Fibroblast of lung (primary cell): ENCODE measurements at places on chromosomes 16 and 17. TPM values are rescaled to one million over a fixed set of nuclear protein-coding genes. Genes with fewer than 3 reads are reported as not detected.

DNA sequence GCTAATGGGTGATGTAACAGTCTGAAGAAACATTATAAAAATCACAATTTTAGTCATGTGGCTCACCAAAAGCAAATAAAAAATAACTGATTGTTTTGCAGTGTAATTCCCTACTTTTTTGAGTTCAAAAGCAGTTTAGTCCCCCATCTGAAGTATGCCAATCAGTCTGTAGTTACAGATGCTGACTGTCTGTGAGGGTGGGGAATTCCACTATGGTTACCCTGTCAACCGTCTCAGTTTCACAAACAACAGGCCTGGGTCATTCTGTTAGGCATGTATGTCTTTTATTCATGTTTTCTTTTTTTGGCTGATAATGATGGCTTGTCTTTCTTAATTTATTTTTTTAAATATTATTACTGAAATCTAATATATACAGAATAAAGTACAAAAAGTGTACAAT, 69.3 kb downstream of the STXBP4 start:
- DNase-seq = no peak

DNA sequence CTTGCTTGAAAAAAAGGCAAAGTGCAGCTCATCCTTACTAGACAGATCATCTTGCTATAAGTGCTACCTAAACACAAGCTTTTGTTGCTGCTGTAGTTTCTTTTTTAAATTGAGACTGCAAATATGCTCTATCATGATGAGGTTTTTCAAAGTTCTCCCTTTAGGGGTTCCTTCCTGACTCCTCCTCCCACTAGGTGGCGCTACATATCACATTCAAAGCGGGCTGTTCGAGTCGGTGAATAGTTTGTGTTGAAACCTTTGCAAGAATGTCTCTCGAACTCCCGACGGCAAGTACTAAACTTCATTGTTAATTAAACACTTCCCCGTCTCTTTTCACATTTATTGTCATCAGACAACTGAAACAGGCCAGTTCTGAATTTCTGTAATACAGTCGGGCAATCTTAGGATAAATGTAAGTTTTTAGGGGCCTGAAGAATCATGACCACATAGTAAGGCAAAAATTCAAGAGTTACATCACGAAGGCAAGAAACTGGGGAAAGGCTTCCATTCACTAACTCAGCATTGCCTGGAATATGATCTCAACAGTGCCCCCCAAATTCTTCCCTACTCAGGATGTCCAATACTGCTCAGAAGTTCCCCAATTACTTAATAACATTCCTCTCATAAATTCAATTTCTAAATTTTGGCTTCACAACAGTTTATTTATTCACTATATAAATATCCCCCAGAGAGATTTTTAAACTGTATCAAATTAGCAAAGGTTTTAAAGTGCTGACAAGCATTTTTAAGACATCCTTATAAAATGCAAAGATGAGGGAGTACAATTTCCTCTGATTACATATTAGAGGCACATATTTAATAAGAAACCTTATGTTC, 6.7 kb downstream of the HS3ST3A1 start:
- peak; percentile 94 for DNase-seq

GRCh38 chr17:81035521-81036196, 708 bp downstream of the BAIAP2 start:
- DNase-seq = peak; percentile 37

GRCh38 chr16:79598063-79598347, 2.5 kb downstream of the MAF start:
- no peak for DNase-seq

DNA sequence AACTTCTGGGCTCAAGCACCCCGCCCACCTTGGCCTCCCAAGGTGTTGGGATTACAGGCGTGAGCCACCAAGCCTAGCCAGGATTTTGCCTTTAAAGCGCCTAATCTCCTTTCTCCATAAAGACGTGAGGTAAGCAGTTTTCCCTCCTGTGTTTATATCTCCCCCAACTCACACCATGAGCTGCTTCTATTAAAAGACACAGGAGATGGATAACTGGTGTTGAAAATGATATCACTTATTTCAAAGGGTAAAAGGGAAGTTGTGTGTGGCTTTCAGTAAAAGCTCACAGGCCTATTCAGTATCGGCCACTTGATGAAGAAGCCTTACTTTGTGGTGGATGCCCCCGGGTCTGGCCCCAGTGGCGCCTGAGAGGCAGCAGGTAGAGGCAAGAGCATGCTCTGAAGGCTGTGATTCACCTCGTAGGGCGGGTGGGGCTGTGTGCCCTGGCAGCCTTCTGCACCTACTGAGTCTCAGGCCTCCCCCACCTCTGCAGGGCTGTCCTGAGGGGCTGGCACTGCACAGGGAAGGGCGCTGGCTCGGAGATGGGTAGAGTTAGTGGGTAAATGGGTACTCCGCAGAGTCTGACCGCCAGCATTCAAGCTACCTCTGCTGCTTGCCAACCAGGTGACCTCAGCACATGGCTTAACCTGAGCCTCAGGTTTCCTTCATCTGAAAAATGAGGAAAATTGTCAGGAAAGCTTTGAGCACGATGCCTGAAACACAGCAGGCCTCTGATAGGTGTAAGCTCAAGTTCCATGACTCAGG, 146.8 kb downstream of the CLEC16A start:
- no peak for DNase-seq

GRCh38 chr17:36034127-36034526, 16.4 kb upstream of the CCL23 start:
- DNase-seq = no peak

- DNase-seq = no peak
Measured at GRCh38 chr16:64449506-64449905, 672.4 kb downstream of the CDH11 start.

- peak; percentile 76 for DNase-seq
Measured at GRCh38 chr16:30700491-30700890, 1.5 kb downstream of the SRCAP start.

DNA sequence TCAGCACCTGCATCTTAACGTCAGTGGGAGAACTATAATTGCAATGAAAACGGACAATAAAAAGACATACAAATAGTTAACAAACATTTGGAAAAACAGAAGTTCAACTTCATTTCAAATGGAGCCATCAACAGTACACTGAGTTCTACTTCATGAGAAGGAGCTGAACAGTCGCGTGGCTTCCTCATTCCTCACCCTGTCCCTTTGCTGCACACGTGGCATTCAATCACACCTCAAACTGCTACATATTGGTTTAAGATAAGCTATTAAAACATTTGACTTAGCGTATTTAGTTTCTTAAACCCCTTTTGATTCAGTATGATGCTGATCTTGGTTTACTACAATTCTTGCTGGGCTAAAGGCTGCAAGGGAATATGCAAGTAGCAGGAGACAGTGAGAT, 76.8 kb downstream of the CDK5R1 start:
- DNase-seq = no peak

DNA sequence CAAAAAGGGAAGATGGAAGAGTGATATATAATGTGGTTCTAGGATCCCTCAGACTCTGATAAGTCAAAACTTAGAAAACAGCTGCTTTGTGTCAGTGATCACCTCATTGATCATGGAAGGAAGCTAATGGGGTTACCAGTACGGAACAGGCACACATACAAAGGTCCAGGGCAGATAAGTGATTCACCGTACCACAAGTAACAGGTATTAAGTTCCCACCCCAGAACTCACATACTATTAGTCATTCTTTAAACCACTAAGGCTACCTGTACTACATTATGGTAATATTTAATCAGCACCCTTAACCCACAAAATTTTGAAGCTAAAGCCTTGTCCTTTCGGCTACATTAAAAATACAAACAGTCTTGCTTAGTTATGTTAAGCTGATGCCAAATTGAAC, 17.4 kb downstream of the RNF43 start:
- no peak for DNase-seq

DNA sequence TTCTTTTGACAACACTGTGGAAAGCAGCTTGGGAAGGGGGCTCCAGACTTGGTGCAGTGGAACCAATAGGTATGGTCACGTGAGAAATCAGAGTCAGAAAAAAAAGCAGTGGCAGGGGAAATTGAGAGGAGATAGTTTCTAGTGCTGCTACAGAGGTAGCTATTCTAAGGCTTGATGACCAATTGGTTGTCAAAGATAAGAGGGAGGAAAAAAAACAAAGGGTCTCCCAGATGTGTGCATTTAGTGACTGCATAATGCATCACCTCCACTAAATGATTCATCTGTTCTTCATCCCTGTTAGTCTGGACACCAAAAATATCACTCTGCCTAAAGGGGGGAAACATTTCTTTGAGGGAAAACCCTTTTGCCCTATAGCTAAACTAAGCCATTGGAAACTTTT, 56.5 kb downstream of the PIGL start:
- DNase-seq = no peak

GRCh38 chr16:81697616-81698309, 81.3 kb upstream of the PLCG2 start:
- peak; percentile 55 for DNase-seq

- DNase-seq = no peak
Measured at GRCh38 chr16:85900027-85900792, 1.2 kb downstream of the IRF8 start.

GRCh38 chr16:85381738-85382592, 231.2 kb upstream of the GSE1 start:
- peak; percentile 88 for DNase-seq

DNA sequence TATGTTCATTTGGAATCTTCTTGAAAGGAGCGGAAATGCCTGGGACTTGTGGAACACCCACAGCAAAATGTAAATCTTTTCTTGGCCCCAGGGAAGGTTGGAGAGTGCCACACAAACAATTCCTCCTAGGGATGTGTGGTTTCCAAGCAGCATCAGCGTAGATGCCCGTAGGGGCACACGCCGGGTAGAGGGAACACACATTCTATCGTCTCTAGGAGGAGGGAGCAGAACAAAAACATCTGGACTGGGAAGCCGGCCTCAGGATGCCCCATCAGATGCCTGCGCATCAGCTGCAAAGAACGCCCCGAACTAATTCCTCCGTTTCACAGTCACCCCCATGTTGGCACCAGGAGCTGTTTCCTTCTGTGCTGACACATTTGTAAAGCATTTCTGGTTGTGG, 357.9 kb upstream of the ZFHX3 start:
- DNase-seq = no peak

GRCh38 chr17:57294101-57294500, 37.8 kb downstream of the MSI2 start:
- no peak for DNase-seq

- DNase-seq = peak; percentile 81
Measured at GRCh38 chr17:78697554-78698343, 84.3 kb downstream of the CYTH1 start.

GRCh38 chr16:76277460-76278030, 344 bp downstream of the CNTNAP4 start:
- no peak for DNase-seq

- DNase-seq = no peak
Measured at GRCh38 chr16:84559311-84559932, 55.0 kb upstream of the MEAK7 start.

DNA sequence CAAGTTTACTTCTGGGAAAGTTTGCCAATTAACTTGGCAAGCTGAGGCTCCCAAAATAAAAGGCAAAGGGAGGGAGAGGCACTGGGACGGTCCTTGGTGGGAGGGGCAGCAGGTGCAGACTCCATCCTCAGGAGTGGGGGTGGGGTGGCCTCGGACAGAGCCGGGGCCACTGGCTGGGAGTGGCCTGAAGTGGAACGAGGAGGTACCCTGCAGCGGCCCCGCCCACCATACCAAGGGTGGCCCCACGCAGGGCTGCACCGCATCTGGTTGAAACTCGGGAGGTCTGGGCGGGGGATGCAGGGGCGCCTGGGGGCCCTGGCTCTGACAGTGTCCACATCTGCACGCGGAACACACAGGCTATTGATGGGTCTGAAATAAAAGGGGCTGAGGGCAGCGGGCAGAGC, 42.4 kb upstream of the SLC38A10 start:
- DNase-seq = no peak

CLEC18A gene
- total RNA-seq = under 0.01 and 0.33 TPM in 2 replicates

PIMREG gene
- 1.5 and 10.6 TPM in 2 replicates for total RNA-seq

MLYCD gene
- total RNA-seq = 3.3 and 3.8 TPM in 2 replicates

ALOX12 gene
- total RNA-seq = 0.17 and 0.26 TPM in 2 replicates

TBX4 gene
- 35.2 and 44.1 TPM in 2 replicates for total RNA-seq

CD7 gene
- under 0.01 and 0.17 TPM in 2 replicates for total RNA-seq

C17orf100 gene
- total RNA-seq = 0.26 and 0.33 TPM in 2 replicates

ZDHHC7 gene
- 88.6 and 135 TPM in 2 replicates for total RNA-seq

DPEP1 gene
- under 0.01 and 0.17 TPM in 2 replicates for total RNA-seq

ABCC6 gene
- 2.1 and 6.3 TPM in 2 replicates for total RNA-seq
